ENCODE measurements at places on chromosomes 12 and 14.

GRCh38 chr14:71395636-71396035, 488.4 kb downstream of the PCNX1 start:
- no peak for DNase-seq

DNA sequence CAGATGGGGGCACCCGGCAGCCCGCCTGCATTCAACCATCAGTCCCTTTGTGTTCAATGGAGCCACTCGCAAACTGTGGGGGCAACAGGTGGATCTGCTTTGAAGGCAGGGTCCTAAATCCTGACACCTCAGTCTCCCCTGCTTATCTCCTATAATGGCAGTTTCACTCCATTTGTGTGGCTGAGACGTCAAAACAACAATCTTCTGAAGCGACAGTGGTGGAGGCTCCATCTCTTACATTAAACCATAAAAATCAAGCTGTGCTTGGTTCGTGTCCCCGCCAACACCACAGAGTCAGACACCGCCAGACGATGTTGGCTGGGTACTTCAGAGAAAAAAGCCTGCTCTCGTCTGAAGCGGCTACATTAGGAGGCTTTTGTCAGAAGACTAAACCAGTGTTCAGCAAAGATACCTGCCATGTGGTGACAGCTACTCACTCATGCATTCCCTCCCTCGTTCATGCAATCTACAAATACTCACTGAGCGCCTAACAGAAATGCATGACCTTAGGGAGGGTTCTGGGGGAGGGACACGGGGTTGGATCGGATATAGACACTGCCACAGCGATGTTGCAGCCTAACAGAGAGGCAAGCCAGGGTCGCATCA, 253.9 kb downstream of the FOXN3 start:
- DNase-seq, result no peak

DNA sequence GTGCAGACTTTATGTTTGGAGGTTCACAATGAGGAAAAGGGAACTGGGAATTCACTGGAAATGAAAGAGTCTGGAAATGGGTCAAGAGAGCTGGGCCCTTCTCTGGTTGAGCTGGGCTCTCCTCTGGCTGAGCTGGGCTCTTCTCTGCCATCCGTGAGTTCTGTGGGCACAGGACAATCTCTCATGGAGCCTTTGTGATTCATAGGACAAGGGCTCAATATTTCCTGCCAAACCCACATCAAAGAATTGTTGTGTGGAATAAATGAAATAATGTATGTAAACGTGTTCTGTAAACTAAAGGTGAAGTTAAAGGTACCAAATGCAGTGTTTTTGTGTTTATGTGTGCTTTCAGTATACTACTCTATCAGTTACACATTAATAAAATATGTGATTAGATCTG, 95.5 kb upstream of the OVCH1 start:
- no peak for DNase-seq

- no peak for DNase-seq
These were observed 390.5 kb upstream of the CLEC14A start for GRCh38 chr14:38646391-38646790.

DNA sequence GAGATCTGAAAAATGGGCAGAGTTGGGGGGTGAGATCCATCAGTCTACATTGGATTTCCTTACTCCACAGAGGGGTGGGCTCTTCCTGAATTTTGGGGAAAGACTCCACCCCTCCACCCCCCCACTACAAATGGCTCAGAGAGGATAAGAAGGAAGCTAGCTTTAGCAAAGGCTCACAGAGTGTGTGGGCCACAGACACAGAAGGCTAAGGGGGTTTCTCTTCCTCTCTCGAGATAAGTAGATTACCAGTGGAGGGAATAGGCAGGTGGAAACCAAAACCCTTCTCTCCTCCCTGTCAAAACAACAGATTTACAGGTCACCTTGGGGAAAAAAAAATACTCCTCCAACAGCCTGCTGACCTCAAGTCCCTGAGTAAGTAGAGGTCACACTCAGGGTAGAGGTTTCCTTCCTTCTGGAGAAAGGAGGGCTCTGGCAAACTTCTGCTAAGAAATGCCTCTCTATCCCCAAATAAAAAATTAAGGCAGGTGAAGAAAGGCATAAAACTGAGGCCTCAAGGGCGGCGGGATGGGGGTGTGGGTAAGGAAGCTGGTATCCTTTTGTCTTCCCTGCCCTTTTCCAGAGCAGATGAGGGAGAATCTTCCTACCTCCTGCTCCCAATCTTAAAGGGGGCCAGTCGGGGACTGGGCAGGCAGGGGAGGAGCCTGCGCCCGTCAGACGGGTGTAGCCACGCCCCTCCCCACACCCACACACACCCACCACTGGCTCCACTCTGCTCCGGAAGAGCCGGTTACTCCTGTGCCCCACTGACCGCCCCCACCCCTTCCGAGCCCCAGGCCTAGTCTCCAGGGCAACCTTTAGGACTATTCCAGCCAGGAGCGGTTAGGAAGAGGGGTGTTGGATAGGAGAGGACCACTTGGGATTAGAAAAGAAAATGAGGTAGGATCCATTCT, 1.9 kb upstream of the BAZ2A start:
- DNase-seq, result peak; percentile 60

- no peak for DNase-seq
These were observed 90.5 kb upstream of the STXBP6 start for GRCh38 chr14:25140411-25140810.

- no peak for DNase-seq
These were observed 29.5 kb upstream of the RPLP0 start for GRCh38 chr12:120230326-120230973.

- peak; percentile 18 for DNase-seq
These were observed 93.4 kb downstream of the ADGRD1 start for GRCh38 chr12:131046813-131047788.

DNA sequence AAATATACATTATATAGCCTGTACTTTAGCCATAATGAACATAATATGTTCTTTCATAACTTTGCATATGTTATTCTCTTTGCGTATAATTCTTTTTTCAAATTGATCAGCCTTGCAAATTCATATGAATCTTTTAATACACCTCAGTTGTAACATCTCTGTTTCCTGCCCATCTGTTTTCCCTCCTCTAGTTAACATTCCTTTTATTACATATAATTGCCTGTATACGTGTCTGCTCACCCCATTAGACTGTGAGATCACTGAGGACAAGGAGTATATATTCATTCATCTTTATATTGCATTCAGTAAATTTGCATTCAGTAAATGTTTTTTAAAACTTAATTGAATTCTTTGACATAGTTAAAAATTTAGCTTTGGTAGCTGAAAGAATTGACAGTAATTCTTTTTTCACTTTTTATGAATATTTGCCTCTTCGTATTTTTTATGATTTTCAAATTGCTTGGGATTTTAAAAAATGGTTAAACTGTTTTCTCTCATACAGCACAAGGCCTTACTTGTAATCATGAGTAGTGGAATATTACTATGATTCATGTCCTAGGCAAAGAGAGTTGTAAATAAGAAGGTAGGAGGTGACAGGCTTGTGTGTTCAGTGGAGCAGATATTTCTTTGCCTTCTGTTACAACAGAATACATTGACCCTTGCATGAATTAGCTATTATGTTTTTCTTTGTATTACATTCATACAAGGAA, 32.8 kb upstream of the KLHL42 start:
- DNase-seq, result no peak

- no peak for DNase-seq
These were observed 155.1 kb downstream of the SYT1 start for GRCh38 chr12:79019672-79020071.

DNA sequence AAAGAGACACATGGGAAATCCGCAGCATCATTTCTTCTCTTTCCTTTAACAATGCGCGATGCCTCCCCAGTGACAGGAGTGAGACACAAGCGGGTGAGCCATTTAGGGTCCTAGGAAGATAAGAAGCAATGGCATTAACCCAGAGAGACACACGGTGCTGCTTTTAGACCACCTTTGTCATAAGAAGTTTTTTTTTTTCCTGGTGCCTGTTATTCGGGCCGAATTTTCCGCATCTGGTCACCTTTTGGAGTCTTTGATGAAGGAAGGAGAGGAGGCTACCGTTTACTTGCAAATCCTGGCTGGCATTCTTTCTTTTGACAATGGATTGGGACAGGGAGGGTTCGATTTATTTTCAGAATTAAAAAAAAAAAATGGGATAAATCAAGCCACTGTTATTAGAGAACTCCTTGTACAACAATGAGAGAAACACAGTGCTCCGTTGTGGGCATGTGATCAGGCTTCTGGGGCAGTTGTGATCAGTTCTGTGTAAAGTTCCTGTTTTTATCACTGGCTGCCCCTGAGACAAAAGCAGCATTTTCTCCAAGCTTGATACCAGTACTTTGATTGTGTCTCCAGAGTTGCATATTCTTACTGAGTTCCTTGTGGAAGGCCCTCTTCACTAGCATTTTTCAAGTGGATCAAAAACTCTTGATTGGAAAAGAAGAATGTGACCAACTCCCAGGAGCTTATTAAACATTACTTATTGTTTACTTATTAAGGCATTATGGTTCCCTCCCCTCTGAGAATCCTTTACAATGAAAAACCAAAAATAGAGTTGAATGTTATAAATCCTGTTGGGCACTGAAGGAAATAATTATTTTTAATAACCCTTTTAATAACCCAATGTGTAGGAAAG, 1.1 kb downstream of the DIP2B start:
- DNase-seq, result no peak

- no peak for DNase-seq
These were observed 159.3 kb downstream of the DYRK2 start for GRCh38 chr12:67807814-67808213.

DNA sequence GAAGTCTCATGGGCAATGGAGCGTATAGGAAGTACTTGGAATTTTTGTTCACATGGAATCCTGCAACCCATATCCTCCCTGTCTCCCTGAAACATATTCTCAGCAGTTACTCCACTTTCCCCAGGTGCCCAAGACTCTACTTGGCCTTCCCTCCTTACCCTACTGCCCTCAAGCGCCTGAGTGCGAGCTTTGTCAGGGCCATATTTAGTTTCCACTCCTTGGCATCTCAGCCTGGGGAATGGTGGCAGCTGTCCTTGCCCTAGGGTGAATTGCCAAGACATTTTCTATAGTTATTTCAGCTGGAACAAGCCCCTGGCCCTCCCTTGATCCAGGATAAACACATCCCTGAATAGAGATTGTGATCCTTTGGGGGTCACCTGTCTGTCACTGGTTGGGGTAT, 569.3 kb upstream of the LRFN5 start:
- no peak for DNase-seq

DNA sequence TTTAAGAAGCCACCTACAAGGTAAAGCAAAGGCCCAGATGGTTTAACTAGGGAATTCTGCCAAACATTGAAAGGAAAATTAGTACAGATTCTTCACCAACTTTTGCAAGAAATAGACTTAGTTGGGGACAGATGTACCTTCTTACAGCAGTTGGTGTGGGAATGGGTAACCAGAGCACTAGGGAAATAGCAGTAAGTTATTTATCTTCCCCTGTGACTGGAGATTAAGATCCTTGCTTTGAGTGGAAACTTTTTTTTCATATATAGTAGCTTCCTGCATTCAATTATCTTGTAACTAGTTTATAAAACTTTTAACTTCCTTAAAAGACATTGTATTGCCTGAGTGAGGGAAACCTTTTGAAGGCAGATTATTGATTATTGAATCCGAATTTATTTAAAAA, 44.2 kb downstream of the ARID2 start:
- no peak for DNase-seq

- no peak for DNase-seq
These were observed 871.1 kb upstream of the MGAT4C start for GRCh38 chr12:87127272-87127671.

GRCh38 chr12:49683599-49684309, 23.5 kb downstream of the FMNL3 start:
- DNase-seq, result no peak

GRCh38 chr14:28576523-28576922, 190.1 kb upstream of the FOXG1 start:
- DNase-seq, result no peak

DNA sequence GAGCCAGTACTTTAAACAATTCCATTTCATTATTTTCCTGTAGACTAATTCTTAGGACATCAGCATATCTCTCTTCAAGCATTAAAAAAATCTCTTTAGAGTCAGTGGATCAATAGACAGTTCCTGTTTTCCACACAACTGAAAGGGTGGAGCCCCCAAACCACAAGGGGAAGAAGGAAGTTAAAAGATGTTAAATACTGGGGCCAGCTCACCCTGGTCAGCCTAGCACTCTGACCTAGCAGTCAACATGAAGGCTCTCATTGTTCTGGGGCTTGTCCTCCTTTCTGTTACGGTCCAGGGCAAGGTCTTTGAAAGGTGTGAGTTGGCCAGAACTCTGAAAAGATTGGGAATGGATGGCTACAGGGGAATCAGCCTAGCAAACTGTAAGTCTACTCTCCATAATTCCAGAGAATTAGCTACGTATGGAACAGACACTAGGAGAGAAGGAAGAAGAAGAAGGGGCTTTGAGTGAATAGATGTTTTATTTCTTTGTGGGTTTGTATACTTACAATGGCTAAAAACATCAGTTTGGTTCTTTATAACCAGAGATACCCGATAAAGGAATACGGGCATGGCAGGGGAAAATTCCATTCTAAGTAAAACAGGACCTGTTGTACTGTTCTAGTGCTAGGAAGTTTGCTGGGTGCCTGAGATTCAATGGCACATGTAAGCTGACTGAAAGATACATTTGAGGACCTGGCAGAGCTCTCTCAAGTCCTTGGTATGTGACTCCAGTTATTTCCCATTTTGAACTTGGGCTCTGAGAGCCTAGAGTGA, at the start of gene LYZ:
Gene LYZ, plus strand, starts transcription at position 220 of the 777 bp plus-strand sequence. Its CDS starts 28 bp downstream, at position 248.
- DNase-seq, result no peak

GRCh38 chr14:104446611-104447010, 133.0 kb upstream of the C14orf180 start:
- DNase-seq, result no peak

DNA sequence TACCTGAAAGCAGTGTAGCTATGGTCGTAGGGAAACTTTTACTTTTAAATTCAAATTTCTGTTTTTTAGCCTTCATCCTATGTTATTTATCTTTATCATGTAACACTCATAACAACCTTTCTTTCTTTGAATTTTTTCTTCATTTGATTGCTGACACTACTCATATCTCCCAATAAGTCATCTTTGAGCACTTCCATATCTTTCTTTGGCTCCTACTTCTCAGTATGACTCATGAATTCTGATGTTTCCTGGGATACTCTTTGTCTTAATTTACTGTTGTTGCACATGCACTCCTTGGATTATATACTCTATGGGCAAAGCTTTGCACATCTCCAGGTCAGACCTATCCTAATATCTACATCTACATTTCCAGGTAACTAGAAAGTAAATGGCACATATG, 18.1 kb upstream of the IAPP start:
- DNase-seq, result no peak

DNA sequence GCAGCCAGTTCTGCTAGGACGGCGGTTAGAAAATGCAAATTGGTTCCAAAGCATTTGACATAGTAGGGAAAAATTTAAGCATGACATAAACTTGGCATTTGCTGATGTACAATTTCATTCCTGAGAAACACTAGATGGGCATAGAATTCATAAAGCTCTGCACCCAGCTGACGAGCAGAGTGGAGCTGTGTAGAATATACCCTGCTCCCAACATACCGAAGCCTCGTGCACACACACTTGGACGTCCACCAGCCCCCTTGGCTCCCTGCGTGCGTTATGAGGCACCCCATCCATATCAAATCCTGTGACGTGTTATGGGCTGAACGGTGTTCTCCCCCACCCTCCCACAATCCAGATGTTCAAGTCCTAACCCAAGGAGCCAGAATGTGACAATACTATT, 65.4 kb downstream of the CLMN start:
- no peak for DNase-seq

GRCh38 chr12:94039914-94040313, 108.5 kb upstream of the PLXNC1 start:
- DNase-seq, result no peak
